ENCODE measurements at places on chromosomes 6 and 20.

DNA sequence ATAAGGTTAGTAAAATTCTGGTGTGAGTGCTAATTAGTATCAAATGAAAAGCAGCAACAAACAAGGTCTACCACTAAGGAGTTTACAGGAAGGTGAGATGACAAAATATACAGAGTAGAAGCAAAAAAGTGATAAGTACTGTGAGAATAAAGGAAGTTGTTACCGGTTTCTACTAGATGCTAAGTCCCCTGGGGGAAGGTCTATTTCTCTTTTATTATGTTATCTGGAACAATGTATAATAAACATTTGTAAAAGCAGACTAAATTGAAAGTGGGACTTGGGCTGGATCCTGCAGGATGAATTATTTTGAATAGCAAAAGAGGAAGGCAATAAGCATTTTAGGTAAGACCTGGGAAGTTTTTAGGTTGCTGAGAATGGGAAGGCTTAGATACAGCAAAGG is 158.7 kb upstream of the SLC22A16 start:
- DNase-seq = no peak

GRCh38 chr6:145349950-145350510 is 385.3 kb downstream of the EPM2A start:
- DNase-seq = no peak

GRCh38 chr20:17708675-17709360 is 9.1 kb downstream of the BANF2 start:
- DNase-seq = no peak

DNA sequence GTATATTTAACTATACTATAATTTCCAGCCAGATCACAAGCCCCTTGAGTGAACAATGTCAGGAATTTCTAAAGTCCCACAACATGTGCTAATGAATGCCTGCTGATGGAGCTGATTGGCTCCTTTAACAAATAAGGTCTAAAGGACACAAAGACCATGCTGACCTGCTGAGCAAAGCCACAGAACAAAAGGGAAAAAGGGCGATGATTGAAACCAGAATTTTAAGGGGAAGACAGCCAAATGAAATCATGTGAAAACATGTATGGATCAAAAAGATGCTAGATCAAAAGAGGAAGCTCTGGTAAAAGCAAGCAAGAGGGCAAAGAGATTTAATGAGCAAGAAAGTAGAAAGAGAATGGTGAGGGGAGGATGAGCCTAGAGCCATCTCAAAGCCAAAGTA is 105.6 kb downstream of the DCDC2 start:
- DNase-seq = no peak

DNA sequence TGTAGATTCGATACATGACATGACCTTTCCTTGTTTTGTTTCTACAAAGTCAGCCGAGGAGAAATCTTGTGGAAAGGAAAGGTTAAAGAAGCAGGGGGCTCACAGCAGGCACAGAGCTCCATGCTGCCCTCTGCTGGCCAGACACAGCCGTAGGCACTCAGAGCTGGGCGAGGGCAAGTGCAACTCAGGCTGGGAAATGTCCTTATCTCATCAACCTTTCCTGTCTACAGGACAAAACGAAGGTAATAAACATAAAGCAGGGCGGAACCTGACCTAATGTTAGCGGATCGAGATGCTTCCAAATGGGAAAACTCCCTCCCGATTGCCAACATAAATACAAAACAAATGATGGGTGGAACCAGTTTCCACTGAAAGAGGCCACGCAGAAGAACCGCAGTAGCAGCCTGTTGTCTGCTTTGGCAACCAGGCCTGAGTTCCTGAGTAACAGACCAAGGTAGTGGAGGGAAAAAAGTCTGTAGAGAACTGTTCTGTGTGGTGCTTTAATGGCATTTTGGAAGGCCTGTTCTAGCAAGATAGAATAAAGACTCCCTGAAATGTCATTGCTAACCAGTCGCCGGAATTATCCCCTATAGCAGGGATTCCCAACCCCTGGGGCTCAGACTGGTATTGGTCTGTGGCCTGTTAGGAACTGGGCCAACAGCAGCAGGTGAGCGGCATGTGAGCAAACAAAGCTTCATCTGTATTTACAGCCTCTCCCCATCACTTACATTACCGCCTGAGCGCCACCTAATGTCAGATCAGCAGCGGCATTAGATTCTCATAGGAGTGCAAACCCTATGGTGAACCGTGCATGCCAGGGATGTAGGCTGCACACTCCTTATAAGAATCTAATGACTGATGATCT is 85.2 kb downstream of the MBOAT1 start:
- peak; percentile 37 for DNase-seq

- no peak for DNase-seq
These were observed 11.9 kb downstream of the SYNE1 start for GRCh38 chr6:152625213-152625612.

DNA sequence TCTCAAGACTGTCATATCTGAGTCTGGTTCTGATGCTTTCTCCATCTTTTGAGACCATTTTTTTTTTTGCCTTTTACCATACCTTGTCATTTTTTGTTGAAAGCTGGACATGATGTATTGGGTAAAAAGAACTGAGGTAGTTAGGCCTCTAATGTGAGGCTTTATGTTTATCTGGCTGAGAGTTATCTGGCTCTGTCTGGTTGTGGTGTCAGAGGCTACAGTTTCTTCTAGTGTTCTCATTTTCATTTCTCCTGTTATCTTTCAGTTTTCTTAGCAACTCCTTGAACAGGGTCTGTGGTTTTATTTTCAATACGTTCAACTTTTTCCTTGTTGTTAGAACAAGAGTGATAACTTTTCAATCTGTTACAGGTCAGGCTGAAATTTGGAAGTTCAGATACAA is 49.2 kb upstream of the ATXN1 start:
- DNase-seq = no peak

DNA sequence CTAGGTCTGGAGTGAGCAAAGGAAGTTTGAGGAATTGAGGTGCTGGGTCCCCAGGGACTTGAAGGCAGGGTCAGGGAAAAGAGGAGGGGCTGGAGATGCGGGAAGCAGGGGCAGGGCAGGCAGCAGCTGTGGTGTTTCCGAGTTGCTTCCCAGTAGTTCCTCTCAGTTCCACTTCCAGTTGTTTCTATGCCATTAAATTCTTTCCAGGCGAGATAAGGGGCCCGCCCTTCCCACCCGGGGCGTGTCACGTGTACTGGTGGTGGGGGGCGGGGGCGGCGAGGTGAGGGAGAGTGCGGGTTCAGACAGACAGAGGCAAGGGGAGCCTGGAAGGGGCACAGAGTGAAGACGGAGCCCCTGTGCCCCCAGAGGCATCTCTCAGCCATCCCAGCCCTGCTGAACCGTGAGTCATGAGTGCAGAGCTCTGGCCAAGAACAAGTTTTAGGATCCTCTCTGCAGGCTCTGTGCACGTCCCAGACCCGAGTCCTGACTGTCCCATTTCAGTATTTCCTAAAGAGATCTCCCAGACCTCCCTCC is 977 bp downstream of the TNXB start:
- no peak for DNase-seq

DNA sequence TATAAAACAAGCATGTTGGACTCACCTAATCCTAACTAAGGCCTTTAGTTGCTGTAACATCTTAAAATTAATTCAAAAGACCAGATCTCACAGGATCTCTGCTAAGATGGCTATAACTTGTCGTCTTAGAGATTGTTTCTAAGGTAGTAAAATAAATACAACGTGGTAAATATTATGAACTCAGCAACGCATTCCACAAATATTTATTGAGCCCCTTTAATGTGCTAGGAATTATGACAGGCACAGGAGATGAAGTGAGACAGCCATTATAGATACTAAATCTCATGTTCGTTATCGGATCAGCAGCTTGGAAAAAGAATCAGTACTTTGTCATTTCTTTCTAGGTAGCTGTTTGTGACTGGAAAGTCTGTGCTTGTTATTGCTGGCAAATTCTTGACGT is 20.9 kb upstream of the MCM3 start:
- DNase-seq = no peak

DNA sequence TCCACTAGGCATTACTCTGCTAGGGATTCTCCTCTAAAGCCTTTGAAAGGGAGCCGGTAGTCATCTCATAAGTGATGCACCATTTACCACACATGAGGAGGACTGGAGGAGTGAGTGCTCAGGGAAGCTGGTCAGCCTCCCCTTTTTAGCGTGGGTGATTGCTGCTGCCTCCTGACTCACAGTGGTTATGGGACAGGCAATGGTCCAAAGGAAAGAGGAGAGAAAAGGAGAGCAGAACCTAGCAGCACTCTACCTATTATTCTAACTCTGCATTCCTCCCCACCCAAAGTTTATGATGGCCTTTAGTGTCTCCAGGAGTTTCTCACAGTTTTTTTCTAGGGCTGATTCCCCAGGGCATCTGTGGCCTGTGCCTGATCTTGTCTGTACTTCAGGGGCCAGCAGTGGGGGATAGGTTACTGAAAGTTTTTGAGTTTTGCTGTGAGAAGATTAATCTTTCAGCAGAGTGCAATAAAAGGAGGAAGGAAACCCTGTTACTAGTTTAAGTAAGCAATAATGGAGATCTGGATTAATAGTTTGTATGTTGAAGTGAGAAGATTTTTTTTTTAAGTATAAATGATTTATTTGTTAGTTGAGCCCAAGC is 36.4 kb upstream of the GCLC start:
- DNase-seq = no peak

DNA sequence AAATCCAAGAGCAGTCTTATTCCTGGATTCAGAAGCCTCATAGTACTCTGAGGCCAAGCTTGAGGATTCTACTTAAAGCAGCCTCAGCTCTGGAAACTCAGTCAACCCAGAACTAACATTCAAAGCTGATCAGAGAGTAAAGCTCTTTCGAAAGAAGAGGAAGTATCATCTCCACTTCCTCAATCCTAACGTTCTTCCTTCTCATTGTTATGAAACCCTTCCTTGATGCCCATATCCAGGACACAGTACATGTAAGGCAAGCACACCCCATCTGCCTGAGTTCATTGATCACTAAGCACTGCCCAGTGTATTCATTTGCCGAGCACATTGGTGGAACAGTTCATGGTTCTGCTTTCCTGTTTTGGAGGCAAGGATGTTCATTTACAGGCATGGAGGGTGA is at the start of gene IPCEF1:
TSS of gene IPCEF1 (minus strand) at position 114 of the 400 bp plus-strand sequence. CDS start 90,856 bp downstream, outside the sequence.
- DNase-seq = no peak

- no peak for DNase-seq
These were observed 19.1 kb downstream of the ZSCAN23 start for GRCh38 chr6:28424163-28424562.

GRCh38 chr6:33207552-33208090 is 679 bp upstream of the RING1 start:
- no peak for DNase-seq

- no peak for DNase-seq
These were observed 493.8 kb downstream of the NKAIN2 start for GRCh38 chr6:124297507-124297906.
